ENCODE measurements at places on chromosomes 5 and 9.

GRCh38 chr5:10303699-10304170 is 4.0 kb downstream of the CMBL start:
- no peak for DNase-seq

DNA sequence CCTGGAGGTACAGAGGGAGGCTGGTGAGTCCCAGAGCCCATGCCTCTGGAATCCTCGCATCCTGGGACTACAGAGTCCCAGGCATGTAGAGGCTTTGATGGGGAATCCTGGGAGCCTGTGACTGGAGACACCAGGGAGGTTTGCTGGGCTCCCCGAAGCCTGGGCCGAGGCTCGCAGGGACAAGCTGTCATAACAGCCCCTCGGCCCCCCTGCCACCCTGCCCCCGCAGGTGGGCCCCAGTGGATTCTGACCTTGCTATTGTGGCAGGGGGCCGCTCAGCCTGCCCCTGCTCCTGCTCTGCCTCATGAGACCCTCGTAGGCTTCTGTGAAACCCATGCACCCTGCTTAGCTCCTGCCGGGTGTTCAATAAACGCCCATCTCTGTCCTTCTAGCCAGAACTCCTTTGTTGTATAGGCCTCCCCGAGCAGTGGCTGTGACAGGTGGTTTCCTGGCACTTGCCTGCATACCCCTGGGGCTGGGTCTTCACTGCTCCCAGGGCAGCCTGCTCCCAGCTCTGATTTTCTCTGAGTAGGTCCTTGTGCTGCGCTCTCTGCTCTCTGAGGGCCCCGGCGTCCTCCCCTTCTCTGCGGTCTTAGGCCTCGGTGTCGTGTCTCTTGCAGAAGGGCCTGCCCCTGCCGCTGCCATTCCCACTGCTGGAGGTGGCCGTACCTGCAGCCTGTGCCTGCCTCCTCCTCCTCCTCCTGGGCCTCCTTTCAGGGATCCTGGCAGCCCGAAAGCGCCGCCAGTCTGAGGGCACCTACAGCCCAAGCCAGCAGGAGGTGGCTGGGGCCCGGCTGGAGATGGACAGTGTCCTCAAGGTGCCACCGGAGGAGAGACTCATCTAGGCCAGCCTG is 20.4 kb downstream of the CRB2 start:
- DNase-seq = no peak

- DNase-seq = no peak
Measured at GRCh38 chr9:15007698-15008097, 97.5 kb upstream of the FREM1 start.

GRCh38 chr5:167147879-167148278 is 1143.6 kb upstream of the WWC1 start:
- DNase-seq = no peak

GRCh38 chr5:163504079-163504931 is 1.1 kb upstream of the MAT2B start:
- no peak for DNase-seq

DNA sequence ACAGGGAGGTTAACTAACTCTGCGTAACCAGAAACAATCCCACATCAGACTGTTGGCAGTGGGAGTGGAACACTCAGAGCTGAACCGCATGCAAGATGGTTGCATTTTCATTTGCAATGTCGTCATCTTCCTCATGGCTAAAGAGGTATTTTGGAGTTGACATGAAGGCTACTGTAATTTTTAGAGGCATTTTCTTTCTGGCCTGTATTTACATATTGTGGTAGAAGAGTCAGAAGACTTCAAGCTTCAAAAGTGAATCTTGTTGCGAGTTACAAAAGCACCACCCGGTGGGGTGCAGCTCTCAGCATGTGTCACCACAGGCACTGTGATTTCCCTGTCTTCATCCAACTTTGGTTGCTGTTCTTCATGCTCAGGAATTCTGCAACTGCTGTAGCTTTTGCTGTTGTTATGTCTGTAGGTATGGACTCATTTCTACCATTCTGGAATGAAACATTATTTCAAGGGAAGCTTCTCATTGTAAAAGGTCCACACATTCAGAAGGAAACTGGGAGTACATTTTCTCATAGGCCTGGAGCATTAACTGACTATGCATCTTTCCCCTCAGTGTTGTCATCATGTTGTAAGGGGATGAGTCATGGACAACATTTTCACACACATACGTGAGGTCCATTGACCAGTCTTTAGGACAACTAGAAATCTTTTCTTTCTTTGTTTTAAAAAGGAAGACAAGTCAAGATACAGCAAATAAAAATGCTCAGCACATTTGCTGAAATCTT is 35.4 kb upstream of the GDNF start:
- no peak for DNase-seq

DNA sequence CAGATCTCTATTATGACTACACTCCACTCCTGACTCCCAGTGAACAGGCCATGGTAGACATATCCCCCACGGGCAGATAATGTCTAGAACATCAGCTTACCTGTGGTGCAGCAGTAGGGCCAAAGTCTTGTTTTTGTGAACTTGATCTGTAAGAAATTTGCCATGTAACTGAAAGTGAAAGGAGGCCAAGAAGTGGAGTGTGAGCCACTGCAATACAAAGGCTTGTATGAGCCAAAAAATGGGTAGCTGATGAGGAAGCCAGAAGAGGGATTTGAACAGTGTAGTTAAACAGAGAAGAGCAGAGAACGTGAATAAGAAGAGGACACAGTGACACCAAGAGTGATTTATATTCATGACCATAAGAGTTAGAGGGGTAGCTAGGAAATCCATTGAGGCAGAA is 361.7 kb downstream of the DMRT2 start:
- no peak for DNase-seq

DNA sequence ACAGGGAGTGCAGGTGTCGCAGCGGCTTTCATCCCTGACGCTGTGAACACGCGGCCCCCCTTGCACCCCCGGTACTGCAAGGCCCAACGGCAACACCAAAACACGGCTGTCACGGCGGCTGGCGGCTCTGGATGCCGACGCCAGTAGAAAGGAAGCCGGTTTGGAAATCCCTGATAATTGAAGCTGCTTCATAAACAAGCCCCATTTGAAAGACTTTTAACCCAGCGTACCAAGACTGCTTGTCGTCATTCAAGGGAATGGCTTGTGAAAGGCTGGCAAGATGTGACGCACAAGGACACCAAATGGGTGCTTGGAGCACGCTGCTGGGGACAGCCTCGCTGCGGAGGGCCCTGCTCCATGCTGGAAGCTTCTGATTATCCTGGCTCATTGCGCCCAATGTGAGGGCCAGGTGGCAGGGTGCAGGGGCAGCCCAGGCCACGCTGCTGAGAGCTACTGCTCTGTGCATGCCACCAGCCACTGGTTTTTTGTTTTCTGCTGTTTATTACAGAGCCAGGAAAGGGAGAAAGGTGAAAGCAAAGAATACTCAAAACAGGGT is 63.1 kb downstream of the GTF3C4 start:
- no peak for DNase-seq

- DNase-seq = no peak
Measured at GRCh38 chr5:67063791-67064190, 132.8 kb downstream of the CD180 start.

DNA sequence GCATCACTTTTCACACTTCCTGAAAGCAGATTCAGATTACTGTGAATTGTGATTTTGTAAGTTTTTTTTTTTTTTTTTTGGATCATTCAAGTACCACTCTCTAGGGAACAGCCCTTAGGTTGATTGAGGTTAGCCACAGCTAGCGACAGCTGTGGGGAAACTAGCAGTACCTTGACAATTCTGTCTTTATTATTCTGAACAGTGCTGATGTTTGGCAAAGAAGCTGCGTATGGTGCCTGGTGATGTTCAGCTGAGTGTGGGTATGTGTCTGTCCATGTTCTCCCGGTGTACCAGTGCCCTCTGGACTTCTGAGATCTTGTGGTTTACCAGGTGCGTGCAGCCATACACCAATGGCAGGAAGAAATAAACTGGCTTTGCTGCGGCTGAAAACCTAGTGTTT is 117.3 kb upstream of the PLPPR1 start:
- DNase-seq = no peak

DNA sequence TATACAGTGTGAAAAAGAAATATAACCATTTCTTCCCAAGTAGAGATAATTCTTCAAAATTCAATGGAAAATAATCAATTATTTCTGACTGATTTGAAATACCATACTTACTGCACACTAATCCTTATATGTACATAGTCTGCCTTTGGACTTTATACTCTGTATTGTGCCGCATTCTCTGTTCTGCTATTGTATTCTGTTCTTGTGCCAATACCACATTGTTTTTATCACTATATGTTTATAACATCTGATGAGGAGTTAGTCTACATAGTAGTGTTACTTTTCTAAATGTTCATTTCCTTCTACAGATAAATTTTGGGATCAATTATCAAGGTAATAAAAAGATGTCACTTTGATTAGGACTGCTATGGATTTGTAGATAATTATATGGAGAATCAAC is 16.7 kb upstream of the ZNF462 start:
- no peak for DNase-seq

- DNase-seq = no peak
Measured at GRCh38 chr5:175254155-175254554, 189.8 kb downstream of the DRD1 start.

DNA sequence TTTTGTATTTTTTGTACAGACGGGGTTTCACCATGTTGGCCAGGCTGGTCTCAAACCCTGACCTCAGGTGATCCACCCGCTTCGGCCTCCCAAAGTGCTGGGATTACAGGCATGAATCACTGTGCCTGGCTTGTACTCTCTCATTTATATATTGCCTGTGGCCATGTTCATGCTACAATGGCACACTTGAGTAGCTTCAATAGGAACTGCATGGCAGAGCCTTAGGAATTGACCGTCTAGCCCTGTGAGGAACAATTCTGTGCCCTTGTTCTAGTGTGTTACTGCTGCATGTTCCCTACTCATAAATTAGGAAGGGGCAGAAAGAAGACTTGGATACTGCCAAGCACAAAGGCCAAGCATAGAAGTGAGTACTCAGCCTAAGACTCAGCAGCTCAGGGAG is 104.2 kb downstream of the LIFR start:
- DNase-seq = no peak

DNA sequence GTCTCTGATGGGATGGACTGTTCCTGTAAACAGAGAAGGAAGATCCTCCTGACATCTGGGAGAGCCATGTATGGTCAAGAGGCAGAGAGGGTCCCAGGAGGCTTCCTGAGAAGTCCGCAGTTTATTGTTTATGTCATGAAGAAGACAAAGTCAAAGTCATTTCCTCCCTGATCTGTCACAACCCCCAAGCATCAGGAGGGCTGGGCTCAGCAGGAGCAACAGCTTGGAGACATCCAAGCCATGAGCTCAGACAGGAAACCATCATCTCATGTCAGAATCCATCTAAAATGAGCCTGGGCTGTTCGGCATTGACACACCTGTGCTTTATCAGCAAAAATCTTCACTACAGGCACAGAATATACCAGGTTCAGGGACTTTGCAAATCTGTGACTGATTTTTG is 325.0 kb upstream of the MSX2 start:
- DNase-seq = no peak

DNA sequence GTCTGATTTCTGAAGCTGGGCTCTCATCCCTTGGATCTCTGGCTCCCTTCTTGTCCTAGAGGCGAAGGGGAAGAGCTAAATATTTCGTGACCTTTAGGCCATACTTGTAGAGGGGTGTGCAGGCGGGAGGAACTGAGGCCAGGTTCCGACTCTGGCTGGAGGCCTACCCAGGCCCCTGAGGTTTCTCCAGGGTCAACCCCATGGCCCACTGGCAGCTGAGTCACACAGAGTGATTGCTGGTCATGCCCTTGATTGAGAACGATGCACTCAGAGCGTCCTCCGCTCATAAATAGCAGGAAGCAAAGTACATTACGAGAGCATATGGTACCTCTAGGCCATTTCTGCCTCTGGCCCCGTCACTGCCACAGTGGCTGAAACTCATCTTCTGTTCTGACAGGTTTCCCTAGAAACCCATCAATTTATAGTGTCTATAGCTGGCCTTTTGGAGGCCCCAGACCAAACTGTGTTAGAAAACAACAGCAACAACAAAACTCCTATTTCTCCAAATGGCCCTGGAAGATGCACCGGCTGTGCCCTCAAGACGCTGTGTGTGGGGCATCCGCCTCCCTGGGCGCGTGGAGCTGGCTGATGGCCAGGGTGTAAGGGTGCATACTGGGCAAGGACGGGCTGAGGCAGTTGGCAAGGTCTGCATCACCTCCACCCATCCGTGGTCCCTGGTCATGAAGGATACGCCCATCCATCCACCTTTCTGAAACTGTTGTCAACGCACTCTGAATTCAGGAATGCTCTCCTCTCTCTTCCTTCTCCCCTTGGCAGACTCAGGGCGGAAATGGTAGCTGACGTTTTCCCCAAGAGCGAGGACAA is 32.9 kb upstream of the FCN1 start:
- no peak for DNase-seq

- no peak for DNase-seq
Measured at GRCh38 chr5:64682608-64683007, 7.7 kb upstream of the SHISAL2B start.

DNA sequence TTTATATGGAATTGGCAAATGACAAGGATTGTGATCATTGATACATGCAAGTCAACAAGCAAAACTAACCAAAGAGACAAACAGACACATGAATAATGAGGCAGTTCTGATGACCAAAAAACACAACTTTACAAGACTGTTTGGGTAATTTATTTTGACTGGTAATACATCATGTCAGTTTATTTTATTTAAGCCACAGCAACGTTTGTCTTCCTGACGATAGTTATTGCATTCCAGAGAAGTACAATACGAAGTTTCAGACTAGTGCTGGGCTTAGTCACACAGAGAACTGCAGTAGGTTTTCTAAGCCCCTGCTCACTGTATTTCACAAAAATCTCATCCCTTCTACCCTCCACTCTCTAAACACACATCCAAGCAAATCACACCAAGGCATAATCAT is 514.2 kb downstream of the RAB3C start:
- DNase-seq = no peak

- DNase-seq = no peak
Measured at GRCh38 chr9:91428927-91429351, 5.3 kb upstream of the NFIL3 start.

GRCh38 chr9:7212101-7212500 is 454.3 kb downstream of the KDM4C start:
- no peak for DNase-seq

- no peak for DNase-seq
Measured at GRCh38 chr9:2320114-2320513, 301.5 kb upstream of the VLDLR start.

DNA sequence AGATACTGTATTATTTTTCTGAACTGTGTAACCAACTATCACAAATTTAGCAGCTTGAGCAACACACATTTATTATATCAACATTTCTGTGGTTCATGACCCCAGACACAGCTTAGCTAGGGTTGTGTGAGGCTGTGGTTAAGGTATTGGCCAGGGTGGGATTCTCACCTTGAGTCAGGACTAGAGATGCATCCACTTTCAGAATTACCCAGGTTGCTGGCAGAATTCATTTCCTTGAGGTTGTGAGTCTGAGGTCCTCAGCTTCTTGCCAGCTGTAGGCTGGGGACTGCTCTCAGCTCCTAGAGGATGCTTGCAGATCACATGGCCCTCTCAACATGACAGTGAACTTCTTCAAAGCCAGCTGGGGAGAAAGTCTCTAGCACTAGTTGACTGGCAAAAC is 122.5 kb upstream of the RASGRF2 start:
- no peak for DNase-seq

DNA sequence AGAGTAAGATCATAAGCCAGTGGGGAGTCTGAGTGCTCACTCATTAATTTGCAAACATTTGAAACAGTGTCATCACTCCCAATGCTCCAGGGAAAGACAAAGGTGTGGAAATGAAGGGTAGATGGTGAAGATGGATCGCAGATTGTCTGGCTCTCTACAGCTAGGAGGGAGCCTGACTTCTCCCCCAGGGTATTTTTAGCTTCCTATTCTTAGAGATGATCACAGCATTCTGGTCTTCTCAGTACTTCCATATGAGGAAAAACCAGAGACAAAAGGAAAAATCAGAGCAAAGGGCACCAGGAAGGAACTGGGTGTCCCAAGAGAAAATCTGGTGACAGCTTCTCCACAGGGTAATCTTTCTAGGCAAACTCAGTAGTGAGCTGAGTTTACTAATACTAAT is 401.9 kb upstream of the GRIA1 start:
- no peak for DNase-seq
